ENCODE measurements at places on chromosomes 2 and 18.

- DNase-seq, result no peak
Measured at GRCh38 chr18:22459491-22459890, 41.8 kb upstream of the CTAGE1 start.

- DNase-seq, result no peak
Measured at GRCh38 chr2:67625690-67626475, 228.8 kb downstream of the ETAA1 start.

GRCh38 chr2:72291059-72291458 lies 143.4 kb upstream of the CYP26B1 start:
- no peak for DNase-seq

DNA sequence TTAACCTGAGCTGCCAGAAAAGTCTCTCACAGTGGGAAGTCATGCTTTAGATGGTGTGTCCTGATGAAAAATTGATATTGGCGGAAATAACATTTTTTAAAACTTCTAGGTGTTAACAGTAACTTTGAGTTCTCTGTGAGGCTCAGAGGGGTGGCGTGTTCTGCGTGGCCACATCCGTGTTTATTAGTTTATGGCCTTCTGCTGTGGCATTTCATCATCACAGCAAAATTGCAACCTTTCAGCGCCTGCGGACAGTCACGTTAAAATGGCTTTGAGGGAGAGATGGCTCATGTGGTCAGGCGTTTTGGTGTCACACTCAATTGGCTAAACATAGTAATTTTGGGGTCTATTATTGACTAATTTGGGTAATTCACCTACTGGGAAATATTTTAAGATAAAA lies 42.4 kb downstream of the KLHL29 start:
- DNase-seq, result no peak

DNA sequence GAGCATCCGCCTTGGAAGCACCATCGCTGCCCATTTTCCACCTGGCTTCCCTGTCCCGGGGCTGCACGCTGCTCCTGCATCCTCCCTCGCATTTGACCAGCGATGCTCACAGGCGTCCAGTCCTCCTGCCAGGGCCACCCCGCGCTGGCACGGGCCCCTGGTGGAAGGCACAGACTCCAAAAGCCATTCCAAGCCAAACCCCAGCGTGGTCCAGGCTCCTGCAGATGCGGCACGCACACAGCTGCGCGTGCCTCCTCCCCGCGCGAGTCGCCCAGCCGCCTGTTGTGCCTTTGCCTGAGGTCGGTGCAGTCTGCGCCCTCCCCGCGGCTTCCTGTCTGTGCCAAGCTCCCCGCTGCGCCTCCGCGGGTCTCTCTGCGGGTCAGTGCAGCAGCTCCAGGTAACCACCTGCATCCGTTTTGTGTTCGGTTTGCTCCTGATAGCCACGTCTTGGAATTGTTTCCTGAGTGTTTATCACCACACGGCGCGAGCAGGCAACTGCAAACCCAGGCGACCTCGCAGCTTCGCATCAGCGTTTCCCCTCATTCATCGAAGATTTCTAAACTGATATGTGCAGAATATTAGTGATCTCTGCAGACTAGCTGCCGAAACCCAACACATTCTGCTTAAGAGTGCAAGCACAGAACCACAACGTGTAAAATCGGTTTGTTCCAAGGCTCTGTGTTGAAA lies 65.2 kb upstream of the SALL3 start:
- DNase-seq, result no peak

GRCh38 chr2:191571163-191571769 lies 106.7 kb upstream of the NABP1 start:
- no peak for DNase-seq

DNA sequence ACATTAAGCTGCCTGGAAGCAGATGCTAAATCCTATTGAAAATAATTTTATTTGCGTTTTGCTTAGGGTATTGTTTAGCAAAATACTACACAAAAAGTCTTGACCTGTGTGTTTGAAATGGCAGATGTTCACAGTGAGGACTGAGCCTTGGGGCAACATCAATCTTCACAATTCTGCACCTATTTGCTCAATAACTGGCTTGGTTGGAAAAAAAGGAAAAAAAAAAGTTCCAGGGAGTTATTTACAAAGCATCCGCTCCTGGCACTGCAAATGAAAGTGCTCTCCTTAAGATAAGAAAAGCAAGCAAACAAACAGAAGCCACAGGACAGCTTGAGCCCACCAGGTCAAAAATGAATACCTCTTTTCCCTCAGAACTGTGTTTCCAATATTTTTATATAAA lies 77.7 kb downstream of the MAP2 start:
- no peak for DNase-seq

GRCh38 chr2:20292984-20293383 lies 57.7 kb downstream of the PUM2 start:
- no peak for DNase-seq

GRCh38 chr2:130303169-130303568 lies 39.5 kb upstream of the IMP4 start:
- DNase-seq, result no peak
